ENCODE measurements at places on chromosomes 13 and 19. TPM values are rescaled to one million over a fixed set of nuclear protein-coding genes. Genes with fewer than 3 reads are reported as not detected.

DNA sequence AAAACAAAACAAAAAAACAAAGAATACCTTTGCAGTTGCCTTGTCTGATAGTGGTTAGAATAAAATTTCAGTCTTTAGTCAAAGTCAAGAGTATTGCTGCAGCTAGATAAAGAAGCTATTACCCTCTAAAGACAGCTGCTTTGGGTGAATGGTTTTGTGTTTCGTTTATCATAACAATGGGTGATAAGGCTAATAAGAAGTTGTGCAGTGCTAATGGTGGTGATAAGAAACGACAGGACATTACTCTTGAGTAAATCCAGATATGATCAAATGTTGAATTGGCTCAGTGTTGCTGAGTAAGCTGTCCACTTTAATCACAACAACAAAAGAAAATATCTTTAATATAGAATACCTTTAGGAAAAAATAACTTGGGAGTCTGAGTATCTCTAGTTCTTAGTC, 1825.3 kb downstream of the SLITRK5 start:
- no peak for DNase-seq

DNA sequence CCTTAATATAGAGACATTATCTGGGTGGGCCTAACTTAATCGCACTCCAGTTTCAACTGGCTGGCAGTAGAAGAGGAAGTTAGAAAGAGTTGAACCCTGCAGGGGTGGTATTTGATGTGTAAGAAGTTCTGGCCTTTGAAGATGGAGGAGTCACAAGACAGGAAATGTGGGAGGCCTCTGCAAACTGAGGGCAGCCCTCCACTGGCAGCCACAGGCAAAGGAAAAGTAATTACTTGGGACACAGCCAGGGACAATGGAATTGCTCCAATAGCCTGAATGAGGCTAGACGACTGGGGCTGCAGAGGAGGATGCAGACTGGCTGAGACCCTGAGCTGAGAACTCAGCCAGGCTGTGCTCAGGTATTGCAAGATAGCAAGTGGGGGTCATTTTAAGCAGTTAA, 703.3 kb upstream of the ARGLU1 start:
- no peak for DNase-seq

DNA sequence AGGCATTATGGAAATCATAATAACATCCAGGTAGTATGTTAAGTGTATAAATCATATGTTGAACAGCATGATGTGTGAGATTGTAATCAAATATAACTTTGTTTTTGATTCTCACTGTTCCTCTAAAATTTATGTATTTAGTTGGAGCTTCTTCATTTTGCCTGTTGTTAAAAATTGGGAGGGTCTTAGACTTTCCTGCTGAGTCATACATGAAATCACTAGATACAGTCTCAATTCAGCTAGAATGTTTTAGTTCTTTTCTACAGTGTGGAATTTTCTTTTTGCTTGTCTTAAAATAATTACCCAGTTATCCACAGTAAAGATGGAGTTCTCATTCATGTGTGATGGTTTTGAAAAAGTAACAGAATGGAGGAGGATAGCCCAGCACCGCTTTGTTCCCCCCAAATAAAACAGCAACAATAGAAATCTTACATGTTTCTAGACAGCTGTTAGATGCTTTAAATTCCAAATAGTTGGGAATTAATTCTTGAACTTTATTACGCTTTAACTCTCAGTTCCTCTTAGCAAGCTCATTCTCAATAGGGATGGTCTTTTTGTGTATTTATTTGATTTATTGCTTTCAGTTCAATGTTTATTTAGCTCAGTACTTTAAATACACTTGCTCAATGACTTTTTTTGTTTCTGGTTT, 109.5 kb downstream of the PDS5B start:
- no peak for DNase-seq

Gene CCL25
- polyA plus RNA-seq = not detected

DNA sequence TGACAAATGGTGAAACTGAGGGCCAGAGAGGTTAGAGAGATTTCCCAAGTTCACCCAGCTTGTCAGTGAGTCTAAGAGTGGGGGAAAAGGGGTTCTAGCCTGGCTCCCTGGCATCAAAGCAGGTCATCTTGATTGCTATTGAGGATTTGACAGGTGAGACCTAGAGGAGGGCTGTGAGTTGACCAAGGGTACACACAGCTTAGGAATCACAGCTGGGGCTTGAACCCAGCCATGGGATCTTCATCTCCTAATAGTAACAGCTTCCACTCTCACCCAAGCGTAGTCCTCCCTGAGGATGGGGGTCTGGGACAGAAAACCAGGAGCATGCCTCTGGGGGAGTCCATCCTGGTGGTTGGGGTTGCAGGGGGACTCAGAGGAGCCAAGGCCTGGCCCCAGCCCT, 6.8 kb downstream of the CYP4F8 start:
- DNase-seq = no peak

Gene KLK1
- polyA plus RNA-seq = 6.3 TPM

DNA sequence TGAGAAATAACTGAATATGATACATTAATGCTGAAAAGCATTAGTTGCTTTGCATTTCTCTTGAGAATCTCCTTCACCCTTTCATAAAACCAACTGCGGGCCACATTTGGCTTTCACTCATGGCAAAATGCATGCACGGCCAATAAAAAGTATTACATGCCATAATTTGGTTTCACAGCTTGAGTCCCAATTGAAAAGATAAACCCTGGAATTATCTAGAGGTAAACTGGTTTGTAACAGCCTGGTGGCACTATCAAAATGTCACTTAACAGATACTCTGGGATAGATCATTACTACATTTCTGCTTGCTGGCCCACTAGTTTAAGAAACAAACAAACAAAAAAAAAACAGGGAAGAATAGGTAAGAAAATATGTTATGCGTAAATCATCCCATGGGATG, 3.9 kb downstream of the OBI1 start:
- no peak for DNase-seq

DNA sequence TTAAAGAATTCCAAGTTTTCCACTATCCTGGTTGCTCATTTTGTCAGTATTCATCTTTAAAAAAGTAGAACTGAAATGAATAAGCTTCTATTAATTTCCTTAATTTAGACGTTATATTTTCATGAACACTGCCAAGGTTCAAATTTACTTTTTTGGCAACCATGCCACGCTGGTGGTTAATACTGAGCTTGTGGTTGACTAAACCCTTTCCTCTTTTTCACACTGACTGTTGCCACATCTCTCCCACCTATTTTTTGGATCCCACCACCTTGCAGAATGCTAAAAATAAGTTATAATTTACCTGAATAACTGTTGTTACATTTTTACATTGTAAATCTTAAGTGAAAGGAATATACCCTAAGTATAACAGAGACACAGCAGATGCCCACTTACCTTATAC, 45.0 kb downstream of the FLT3 start:
- no peak for DNase-seq

Gene LGI4
- polyA plus RNA-seq = 15.0 TPM

- DNase-seq = no peak
These were observed 129.0 kb downstream of the RAP2A start for GRCh38 chr13:97562962-97563361.

Gene FFAR2
- polyA plus RNA-seq = not detected

Gene LMO7
- polyA plus RNA-seq = 31.7 TPM

Measured in aorta (tissue), 5 donors.